ENCODE measurements at places on chromosomes 5 and 9. TPM values are rescaled to one million over a fixed set of nuclear protein-coding genes. Genes with fewer than 3 reads are reported as not detected.

DNA sequence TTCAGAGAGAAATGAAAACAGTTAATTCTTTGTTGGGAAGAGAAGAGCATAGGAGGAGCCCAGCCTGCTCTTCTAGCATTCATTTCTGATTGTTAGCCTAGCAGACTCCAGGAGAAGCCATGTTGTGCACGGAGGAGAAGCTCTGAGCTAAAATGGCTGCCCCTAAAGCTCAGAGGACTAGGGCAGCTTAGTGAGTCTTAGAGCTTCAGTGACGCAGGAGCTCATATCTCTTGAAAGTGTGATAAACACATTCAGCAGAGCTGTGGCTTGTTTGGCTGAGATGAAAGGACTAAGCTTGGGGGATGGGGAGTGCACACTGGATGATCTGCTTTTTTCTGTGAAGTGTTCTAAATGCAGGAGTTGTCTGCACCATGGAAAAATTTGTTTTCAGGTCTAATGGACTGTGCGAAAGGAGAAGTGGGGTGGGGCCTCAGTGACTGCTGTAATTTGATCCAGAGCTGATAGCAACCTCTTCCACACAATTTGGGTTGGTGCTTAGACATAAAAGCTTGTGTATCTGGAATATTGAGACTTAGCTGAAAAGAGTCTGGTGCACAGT is 58.5 kb downstream of the ZNF462 start:
- H3K27me3 ChIP-seq, result no peaks in the 10 kb centered on the region
- peak overlapping the region; percentile 30 for H3K27ac ChIP-seq
- no peaks in the 10 kb centered on the region for H3K36me3 ChIP-seq
- no peak for DNase-seq

GRCh38 chr9:111610149-111610548 is 10.7 kb upstream of the PTGR1 start:
- H3K27me3 ChIP-seq, result no peaks in the 10 kb centered on the region
- H3K4me3 ChIP-seq, result no peak overlapping the region
- no peak for DNase-seq
- no peaks in the 10 kb centered on the region for H3K36me3 ChIP-seq
- H3K27ac ChIP-seq, result peak overlapping the region; percentile 69

DNA sequence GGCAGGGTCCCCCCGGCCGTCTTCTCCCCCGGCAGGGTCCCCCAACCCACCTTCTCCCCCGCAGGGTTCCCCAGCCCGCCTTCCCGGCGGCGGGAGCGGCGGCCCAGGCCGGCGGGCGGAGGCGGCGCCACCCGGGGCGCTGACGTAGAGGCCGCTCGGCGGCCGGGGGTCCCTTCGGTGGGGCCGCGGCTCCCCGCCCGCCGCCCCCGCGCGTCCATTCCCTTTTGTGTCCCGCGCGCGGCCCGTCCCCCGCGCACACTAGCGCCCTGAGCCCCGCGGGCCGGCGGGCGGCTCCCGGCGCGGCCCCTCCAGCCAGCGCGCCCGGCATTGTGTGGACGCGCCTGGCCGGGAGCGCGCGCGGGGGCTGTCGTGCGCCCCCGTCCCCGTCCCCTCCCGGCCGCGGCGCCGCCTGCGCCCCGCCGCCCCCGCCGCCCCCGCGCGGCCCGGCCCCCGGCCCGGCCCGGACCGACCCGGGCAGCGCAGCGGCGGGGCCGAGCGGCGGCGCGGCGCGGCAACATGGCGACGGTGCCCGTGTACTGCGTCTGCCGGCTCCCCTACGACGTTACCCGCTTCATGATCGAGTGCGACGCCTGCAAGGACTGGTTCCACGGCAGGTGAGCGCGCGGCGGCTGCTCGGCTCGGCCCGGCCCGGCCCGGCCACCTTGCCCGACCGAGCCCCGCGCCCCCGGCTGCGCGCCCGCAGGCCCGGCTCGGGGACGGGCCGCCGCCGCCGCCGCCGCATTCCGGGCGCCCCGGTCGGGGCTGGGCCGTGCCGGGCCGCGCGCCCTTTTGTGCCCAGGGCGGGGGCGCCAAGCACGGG is at the start of gene PHF2:
Gene PHF2, plus strand, starts transcription at position 327 of the 820 bp plus-strand sequence. Its CDS starts 190 bp downstream, at position 517.
- no peak for DNase-seq
- no peaks in the 10 kb centered on the region for H3K36me3 ChIP-seq
- peak within 1 kb of the TSS; percentile 76 for H3K27ac ChIP-seq
- H3K4me1 ChIP-seq, result peaks cover 28% of the 10 kb centered on the region
- H3K4me3 ChIP-seq, result peak within 1 kb of the TSS; percentile 71

- H3K4me1 ChIP-seq, result no peaks in the 10 kb centered on the region
- no peaks in the 10 kb centered on the region for H3K27me3 ChIP-seq
- H3K36me3 ChIP-seq, result no peaks in the 10 kb centered on the region
- DNase-seq, result no peak
- no peak overlapping the region for H3K4me3 ChIP-seq
- no peak overlapping the region for H3K27ac ChIP-seq
Measured at GRCh38 chr9:14749741-14750211, 27.2 kb upstream of the CER1 start.

GRCh38 chr5:132669966-132670882 is 3.6 kb upstream of the IL4 start:
- no peak overlapping the region for H3K4me3 ChIP-seq
- H3K4me1 ChIP-seq, result no peaks in the 10 kb centered on the region
- no peak overlapping the region for H3K27ac ChIP-seq
- DNase-seq, result peak; percentile 28
- no peaks in the 10 kb centered on the region for H3K27me3 ChIP-seq
- no peaks in the 10 kb centered on the region for H3K36me3 ChIP-seq

GRCh38 chr5:126525630-126526245 is 69.3 kb downstream of the ALDH7A1 start:
- no peaks in the 10 kb centered on the region for H3K4me1 ChIP-seq
- no peak overlapping the region for H3K4me3 ChIP-seq
- H3K27me3 ChIP-seq, result no peaks in the 10 kb centered on the region
- no peak for DNase-seq

DNA sequence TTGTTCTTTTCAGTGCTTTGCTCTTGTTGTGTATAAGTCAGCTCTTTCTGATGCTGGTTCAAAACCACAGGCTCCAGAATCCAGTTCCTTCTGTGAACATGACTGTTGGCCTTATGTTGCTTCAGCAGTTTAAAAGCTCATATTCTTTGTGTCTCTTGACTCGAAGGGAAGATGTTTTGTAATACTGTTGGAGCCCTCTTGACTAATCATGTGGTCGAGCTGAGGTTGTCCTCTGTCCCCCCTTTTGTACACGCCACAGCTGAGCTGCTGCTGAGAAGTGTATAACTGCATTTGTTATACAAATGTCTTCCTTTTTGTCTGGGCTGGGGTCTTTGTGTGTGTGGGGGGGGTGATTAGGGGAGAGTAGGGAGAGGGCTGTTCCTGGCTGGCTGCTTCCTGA is 35.8 kb downstream of the SLC36A1 start:
- no peaks in the 10 kb centered on the region for H3K36me3 ChIP-seq
- H3K27ac ChIP-seq, result no peak overlapping the region
- no peaks in the 10 kb centered on the region for H3K4me1 ChIP-seq
- DNase-seq, result no peak
- no peaks in the 10 kb centered on the region for H3K27me3 ChIP-seq
- no peak overlapping the region for H3K4me3 ChIP-seq

DNA sequence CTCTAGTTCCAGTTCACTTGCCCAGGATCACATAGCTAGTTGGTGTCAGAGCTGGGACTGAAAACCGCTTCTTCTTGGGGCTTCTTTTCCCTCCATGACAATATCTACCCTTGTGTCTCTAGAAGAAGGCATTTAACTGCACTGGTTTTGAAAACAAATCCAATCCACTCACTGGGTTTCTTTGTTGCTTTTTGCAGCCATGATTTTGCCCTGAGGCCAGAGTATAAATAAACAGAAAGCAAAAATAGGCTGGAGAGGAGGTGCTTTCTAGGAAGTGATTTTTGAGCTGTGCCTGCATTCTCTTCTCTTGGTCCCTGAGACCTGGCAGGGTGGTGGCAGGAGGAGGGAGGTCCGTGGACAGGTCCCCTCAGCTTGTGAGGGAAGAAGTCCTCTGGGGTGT is 6.9 kb upstream of the TRIO start:
- DNase-seq, result no peak
- no peaks in the 10 kb centered on the region for H3K27me3 ChIP-seq
- no peak overlapping the region for H3K27ac ChIP-seq
- H3K4me1 ChIP-seq, result no peaks in the 10 kb centered on the region

DNA sequence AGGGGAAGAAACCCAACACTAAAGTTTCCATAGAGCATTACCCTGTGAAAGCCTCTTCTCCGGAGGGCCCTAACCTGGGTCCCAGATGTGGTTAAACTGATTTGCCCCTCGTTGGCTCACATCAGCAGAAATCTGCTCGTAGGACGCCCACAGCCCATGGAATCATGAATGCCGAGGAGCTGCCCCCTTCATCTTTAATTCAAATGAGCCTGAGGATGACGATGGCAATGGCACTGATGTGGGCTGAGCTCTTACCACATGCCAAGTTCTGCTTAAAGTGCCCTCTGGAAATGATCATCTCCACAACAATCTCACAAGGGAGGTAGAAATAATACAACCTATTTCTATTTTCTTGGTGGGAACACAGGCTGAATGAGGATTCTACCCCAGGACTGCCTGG is 183.3 kb downstream of the FSTL4 start:
- H3K27me3 ChIP-seq, result no peaks in the 10 kb centered on the region
- H3K36me3 ChIP-seq, result no peaks in the 10 kb centered on the region
- no peak overlapping the region for H3K4me3 ChIP-seq
- H3K27ac ChIP-seq, result no peak overlapping the region
- no peaks in the 10 kb centered on the region for H3K4me1 ChIP-seq

DNA sequence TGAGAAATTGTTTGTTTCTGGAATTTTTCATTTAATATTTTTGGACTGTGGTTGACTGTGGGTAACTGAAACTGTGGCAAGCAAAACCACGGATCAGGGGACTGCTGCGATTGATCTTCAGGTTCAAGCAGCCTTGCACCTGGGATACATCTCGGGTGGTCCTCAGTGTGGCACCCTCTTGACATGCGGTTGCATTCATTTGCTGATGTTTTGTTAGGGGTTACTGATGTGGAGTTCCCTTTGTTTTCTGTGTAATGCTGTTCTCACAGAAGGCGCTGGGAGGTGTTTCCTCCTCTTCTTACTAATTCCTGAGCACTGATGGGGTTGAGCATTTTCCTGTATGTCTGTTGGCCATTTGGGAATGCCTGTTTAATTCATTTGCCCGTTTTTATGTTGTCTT is 60.4 kb downstream of the EHMT1 start:
- H3K36me3 ChIP-seq, result no peaks in the 10 kb centered on the region
- H3K4me1 ChIP-seq, result peaks cover 5% of the 10 kb centered on the region
- DNase-seq, result no peak
- no peak overlapping the region for H3K27ac ChIP-seq
- no peak overlapping the region for H3K4me3 ChIP-seq

The DPP7 gene
- 25.0 TPM for total RNA-seq

The FCHSD1 gene
- 2.4 TPM for total RNA-seq

The RNF183 gene
- not detected for total RNA-seq

The RAD50 gene
- 12.5 TPM for total RNA-seq

The PCDHGB7 gene
- 1.6 TPM for total RNA-seq

The PHF2 gene
- total RNA-seq, result 8.6 TPM

The RCL1 gene
- 121 TPM for total RNA-seq

The C9orf153 gene
- total RNA-seq, result 0.42 TPM

The N4BP3 gene
- total RNA-seq, result 0.28 TPM
